ENCODE measurements at places on chromosomes 13 and 19.

GRCh38 chr19:7988307-7988706, 17.1 kb downstream of the ELAVL1 start:
- DNase-seq = no peak

DNA sequence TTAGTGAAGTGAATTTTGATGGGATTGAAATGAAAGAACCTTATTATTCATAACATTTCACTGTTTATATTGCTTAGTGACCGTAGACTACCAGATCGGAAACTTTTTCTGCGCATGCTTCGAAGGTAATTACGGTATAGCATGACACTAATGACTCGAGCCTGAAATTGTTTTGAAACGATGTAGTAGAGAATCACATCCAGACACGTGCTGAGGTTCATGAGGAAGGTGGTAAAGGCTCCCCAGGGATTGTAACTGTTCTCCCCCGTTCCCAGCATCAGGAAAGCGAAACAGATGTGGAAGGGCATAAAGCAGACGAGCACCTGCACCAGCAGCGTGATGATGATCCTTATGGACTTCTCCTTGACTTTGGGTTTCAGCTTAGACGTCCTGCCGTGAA, 3.3 kb downstream of the GPR18 start:
- no peak for DNase-seq

DNA sequence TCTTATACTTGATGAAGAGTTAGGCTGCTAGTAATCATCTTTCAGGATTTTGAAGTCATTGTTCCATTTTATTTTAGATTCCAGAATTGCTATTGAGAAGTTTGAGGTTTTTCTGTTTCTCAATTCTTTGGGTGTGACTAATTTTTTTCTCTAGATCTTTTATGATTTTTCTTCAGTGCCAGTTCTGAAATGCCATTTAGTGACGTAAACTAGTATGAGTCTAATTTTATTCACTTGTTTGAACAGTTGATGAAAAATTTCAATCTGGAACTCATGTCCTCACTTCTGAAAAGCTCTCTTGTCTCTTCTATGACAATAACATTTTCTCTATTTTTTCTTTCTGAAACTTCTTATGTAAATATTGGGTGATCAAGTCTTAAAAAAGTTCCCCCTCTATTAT, 188.5 kb upstream of the HTR2A start:
- DNase-seq = no peak

DNA sequence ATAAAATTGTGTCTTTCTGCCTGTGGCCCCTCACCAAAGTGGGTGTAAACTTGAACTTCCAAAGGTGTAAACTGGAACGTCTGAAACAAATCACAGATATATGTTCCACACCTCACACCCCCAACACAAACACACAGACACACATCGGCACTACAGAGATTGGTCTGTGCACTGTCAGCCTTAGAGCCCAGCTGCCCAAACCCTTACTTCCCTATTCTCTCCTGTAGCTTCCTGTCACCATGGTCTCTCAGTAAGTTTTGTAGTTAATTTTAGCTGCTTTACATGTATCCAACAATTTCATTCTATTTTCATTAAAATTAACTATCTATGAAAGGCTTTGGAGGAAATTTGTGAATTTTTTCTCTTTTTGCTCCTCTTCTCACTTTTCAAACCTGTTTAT, 5.4 kb downstream of the TM9SF2 start:
- DNase-seq = no peak

GRCh38 chr19:19152668-19153384, 14.5 kb upstream of the TMEM161A start:
- DNase-seq = no peak

DNA sequence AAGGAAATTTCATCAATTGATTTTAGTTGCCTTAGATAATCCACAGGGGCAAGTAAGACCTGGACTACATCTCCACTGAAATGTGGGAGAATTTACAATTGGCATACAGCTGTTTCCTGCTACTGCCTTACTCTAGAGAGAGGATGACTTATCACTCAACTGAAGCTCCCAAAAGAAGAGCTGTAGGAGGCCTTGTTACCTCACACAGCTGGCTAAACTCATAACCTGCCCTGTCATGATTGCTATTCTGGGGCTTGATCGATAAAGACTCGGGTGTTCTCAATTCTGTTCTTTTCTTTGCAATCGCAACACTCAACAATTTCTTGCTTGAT, 1396.4 kb downstream of the EFNB2 start:
- DNase-seq = peak; percentile 50
